ENCODE measurements at places on chromosomes 6 and 20.

DNA sequence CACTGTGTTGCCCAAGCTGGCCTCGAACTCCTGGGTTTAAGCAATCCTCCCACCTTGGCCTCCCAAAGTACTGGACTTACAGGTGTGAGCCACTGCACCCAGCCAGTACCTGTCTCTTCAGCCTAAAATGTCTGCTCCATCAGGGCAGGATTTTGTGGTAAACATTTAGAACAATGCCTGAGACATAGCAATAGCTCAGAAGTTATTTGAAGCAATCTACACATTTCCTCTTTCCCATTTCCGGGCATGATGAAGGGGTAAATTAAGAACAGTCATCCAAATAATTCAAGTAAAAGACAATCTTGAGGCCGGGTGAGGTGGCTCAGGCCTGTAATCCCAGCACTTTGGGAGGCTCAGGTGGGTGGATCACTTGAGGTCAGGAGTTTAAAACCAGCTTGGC is 69.0 kb upstream of the ZNF217 start:
- no peak for DNase-seq

- DNase-seq = no peak
Observed at GRCh38 chr20:59159493-59160376, 3.9 kb upstream of the ZNF831 start.

- no peak for DNase-seq
Observed at GRCh38 chr6:137640086-137640485, 145.9 kb upstream of the OLIG3 start.

- no peak for DNase-seq
Observed at GRCh38 chr20:10432079-10432478, 1.9 kb downstream of the MKKS start.

DNA sequence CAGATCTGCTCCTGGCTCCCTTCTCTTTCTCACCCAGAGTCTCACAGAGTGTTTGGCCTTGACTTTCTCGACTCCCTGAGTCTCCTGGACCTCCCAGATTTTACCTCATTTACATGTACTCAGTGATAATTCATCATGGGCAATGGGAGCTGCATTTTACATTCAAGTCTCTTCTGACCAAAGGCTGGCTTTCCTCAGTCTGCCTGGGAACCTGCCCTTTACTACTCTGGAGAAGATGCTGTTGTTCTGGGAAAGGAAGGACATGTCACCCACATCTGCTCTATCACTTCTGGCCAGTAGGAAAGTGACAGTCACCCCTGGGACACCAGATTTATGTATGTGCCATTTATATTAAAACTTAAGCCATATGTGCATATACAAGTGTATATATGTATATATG is 7.4 kb downstream of the LRRN4 start:
- DNase-seq = no peak

DNA sequence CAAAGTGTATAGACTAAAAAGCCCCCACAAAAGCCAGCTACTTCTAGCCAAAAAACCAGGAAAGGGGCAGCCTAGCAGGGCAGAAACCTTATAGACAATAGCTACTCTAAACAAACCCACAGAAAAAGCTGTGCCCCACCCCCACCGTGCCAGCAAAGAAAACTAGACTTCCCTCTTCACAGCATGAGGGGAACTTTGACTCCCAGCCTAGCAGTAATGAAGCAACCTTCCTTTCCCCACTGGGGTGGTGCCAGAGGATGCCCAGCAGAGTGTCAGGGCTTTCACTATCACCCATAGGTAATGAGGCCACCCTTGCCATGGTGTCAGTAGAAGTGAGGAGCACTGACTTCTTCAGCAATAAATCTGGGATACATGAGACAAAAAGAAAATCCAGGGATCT is 99.0 kb upstream of the LGSN start:
- DNase-seq = no peak

GRCh38 chr6:168376120-168376519 is 56.5 kb upstream of the DACT2 start:
- no peak for DNase-seq

GRCh38 chr20:46407671-46407996 is 1.2 kb upstream of the ELMO2 start:
- no peak for DNase-seq

DNA sequence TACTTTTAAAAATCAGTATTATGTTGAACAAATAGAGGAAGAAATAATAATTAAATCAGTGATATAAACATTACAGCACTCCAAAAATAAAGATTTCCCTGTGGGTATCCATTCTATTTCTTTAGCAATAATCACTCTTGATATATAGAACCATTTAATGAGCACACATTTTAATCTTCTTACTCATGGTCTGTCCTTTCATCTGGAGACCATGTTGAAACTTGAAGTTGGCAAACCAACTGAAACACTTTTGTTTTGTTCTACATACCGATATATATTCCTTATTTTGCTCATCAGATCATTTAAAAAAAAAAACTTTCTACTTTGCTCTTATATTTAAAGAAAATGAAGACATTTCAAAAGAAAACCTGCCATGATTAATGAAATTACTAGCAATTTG is 13.4 kb downstream of the C6orf58 start:
- DNase-seq = no peak

DNA sequence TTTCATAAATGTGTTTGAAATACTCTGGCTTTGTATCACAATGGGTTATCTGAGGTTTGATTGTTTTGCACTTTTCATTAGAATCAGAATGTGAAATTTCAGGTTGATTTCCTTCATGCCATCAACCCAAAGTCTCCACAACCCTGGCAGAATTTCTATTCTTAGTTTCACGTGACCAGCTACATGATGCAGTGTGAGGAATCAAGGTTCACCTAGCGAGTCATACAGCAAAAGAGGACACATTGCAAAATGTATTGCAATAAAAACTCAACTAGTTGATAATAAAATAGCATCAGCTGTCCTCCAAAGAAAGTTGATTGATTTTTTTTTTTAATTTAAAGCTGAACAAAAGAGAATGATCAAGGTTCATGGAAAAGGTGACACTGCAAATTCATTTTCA is 2.2 kb downstream of the HAO1 start:
- DNase-seq = no peak

GRCh38 chr20:31857861-31858759 is 12.2 kb downstream of the DUSP15 start:
- DNase-seq = no peak

GRCh38 chr20:24741493-24742072 is 207.5 kb upstream of the CST7 start:
- DNase-seq = no peak

DNA sequence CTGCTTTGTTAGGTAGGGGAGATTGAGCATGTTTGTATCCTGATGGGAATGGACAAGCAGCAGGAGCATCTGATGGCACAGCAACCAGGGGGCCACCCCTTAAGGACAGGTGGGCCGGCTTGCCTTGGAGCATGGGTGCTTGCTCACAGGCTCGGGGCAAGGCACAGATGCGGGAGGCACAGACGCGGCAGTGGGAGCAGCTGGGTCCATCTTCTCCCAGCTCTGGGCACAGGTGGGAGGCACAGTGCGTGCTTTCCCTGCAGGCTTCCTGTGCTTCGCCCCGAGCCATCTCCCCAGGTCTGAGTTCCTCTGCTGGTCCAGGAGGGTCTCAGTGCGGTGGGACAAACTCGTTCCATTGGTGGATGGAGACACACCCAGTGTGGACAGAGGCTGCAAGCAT is 73.6 kb upstream of the BHLHE23 start:
- no peak for DNase-seq

DNA sequence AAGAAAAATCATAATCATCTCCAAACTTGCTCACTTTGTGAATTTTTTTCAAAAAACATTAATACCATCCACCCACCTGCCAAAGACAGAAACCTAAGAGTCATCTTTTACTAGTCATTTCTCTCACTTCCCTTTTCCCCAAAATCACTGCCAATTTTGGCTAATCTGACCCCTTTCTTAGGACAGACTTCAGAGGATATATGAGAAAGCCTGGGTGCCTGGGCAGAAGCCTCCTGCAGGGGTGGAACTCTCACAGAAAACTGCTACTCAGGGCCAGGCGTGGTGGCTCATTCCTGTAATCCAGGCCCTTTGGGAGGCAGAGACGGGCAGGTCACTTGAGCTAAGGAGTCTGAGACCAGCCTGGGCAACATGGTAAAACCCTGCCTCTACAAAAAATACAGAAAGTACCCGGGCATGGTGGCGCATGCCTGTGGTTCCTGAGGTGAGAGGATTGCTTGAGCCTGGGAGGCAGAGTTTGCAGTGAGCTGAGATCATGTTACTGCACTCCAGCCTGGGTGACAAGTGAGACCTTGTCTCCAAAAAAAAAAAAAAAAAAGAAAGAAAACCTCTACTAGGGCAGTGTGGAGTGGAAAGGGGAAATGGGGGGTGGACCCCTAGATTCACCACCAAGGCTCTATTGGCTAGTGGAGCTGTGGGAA is 3.8 kb downstream of the DEK start:
- no peak for DNase-seq

GRCh38 chr20:62346398-62347150 is 20.5 kb downstream of the LAMA5 start:
- peak; percentile 18 for DNase-seq

DNA sequence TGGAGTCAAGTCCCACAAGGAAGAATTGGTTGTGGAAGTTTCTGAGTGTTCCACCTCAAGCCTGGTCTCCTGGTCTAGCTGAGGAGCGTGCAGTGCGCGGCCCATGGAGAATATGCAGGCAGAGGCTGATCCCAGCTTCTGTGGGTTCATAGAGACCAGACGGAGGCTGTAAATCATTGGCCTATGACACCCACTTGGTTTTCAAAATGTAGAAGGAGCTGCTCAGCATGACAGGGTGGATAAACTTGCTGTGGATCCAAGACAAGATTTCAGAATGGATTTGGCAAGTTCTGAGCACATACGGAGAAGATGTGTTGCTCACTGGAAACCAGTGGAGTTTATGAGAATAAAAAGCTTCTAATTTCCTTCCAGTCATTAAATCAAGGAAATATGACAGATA is 744 bp downstream of the KIF25 start:
- no peak for DNase-seq

- peak; percentile 42 for DNase-seq
Observed at GRCh38 chr20:59063358-59064213, 21.0 kb upstream of the PRELID3B start.

DNA sequence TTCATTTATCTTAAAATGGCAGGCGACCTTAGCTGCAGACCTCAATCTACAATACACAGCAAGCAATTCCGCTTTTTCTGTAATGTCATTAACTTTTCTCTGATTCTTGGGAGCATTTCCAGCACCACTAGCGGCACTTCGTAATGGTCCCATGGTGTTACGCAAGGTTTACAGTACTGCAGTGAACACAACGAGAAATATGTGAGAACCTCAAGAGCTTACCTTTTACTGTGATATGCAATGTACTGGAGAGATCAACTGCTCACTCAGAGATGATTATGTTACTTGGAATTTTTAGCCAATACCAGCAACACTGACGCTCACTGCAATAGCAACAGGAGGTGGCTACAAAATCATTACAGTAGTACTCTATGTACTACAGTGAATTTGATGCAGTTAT is 2.8 kb upstream of the CEP43 start:
- DNase-seq = no peak

DNA sequence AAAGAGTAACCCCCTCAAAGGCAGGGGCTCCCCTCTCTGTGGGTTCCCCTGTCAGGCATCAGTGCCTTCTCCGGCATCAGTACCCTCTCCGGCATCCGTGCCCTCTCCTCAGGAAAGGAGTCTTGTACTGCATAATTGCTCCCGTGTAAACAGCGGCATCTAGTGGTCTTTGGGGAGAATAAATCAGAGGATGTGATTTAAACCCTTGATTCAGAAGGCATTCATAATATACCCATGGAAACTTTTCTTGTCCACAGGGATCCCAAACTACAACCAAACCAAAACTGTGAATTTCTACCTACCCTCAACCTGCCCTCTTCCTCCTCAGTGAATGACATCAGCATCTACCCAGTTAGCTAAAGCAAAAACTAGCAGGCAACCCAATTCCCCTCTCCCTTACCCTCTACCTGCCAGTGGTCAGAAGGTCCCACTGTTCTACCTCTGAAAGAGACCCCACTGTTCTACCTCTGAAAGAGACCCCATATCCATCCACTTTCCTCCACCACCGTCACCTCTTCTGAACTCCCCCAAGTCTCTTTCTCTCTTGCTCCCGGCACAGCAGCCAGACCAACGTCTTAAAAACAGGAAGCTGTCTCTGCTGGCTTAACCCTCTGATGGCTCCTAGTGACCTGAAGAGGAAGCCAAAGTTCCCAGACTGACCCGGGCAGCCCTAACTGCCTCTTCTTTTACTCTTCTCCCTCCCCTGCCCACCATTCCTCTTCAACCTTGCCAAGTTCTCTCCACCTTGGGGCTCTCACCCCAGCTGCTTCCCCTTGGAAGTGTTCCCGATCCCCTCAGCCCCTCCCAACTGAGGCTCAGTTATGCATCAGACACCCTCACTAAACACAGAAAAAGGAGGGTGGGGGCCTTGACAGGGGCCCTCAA is 27.2 kb downstream of the UBE2V1 start:
- DNase-seq = peak; percentile 46

GRCh38 chr6:13703496-13703895 is 8.1 kb downstream of the RANBP9 start:
- no peak for DNase-seq

- no peak for DNase-seq
Observed at GRCh38 chr6:100237821-100238220, 226.9 kb downstream of the SIM1 start.

- no peak for DNase-seq
Observed at GRCh38 chr20:51470907-51471411, 71.6 kb downstream of the NFATC2 start.

- DNase-seq = no peak
Observed at GRCh38 chr6:73879501-73880293, 183.7 kb downstream of the CD109 start.

DNA sequence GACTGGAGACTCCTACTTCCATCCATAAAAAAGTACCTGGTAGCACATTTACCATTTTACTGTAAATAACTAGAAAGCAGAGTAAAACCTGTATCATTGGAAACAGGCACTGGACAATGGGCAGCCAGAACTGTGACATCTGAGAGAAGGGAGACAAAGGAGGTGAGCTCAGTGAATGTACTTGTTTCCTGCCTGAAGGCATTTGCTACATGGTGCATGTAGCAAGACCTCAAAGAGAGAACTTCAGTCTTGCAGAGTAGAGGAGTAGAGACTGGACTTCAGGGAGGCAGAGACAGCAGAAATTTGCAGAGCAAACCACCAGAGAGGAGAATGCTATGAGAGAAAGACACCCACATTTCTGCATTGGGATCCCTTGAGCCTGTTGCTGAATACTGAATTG is 171.0 kb upstream of the CCN2 start:
- DNase-seq = no peak

- DNase-seq = no peak
Observed at GRCh38 chr20:51326201-51326819, 216.2 kb downstream of the NFATC2 start.

- DNase-seq = no peak
Observed at GRCh38 chr6:132017942-132018341, 66.8 kb upstream of the CCN2 start.

DNA sequence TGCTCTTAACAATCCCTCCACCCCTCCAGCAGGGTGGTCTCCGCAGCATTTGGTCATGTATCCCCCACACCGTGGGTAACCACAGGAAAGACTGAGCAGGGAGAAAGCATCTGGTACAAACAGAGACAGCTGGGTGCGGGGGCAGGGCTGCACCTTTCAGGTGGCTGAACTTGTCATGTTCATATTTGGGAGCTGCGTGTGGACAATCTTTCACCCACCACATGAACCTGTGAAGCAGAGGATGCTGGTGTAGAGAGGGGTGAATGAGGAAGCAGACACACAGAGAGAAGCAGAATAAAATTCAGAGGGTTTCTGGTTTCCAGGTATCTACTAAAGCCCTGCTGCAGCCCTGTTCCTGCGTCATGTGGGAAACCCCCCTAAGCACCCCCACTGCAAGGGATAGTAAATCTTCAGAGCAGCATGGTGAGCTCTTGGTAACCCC is 8.9 kb downstream of the GFOD1 start:
- DNase-seq = no peak

- DNase-seq = no peak
Observed at GRCh38 chr20:14963262-14963663, 625.9 kb upstream of the FLRT3 start.
